ENCODE measurements at places on chromosomes 13 and 19.

GRCh38 chr19:6092329-6093286, 17.7 kb downstream of the RFX2 start:
- peak; percentile 78 for DNase-seq

- no peak for DNase-seq
These were observed 48.6 kb upstream of the ARHGEF7 start for GRCh38 chr13:111066544-111066943.

GRCh38 chr13:102346769-102347168, 55.1 kb downstream of the FGF14 start:
- no peak for DNase-seq

- DNase-seq, result no peak
These were observed 350.7 kb downstream of the LMO7 start for GRCh38 chr13:75986818-75987217.

DNA sequence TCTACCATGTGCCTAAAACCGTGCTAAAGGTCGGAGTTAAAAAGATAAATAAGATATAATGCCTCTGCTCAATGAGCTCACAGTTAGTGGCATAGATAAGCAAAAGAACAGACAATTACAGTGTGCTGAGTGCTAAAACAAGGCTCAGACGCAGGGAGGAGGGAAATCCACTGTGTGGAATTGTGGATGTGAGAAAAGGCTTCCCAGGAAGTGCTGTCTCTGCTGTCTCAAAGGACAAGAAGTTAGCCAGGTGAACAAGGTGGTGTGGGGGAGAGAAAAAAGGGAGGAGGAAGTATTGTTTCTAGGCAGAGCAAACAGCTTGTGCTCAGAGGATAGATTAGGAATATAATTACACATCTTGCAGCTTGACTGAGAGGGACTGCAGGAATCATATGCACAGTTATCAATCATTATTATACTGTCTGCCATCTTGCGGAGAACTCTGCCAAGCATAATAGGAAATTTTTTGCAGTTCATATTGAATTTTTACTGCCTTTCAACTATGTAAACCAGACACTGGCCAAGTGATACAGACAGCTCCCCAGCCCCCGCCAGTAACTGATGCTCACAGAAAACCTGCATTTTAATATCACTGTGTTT, 9.3 kb downstream of the C13orf42 start:
- no peak for DNase-seq

DNA sequence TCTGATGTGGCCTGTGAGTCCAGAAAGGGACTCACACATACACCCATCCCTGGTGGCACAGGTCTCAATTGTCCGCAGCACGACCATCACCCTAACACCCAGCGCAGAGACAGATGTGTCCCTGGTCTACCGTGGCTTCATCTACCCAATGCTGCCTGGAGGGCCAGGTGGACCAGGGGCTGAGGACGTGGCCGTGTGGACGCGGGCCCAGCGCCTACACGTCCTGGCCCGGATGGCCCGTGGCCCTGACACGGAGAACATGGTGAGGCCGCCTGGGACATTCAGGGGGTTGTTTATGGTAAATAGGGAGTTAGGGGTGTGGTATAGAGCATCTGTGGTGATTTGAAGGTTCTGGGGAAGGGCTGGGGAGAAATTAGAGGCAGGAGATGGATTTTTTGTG, 22.8 kb downstream of the MEGF8 start:
- DNase-seq, result no peak

GRCh38 chr13:27199696-27200095, 28.1 kb upstream of the USP12 start:
- DNase-seq, result no peak

DNA sequence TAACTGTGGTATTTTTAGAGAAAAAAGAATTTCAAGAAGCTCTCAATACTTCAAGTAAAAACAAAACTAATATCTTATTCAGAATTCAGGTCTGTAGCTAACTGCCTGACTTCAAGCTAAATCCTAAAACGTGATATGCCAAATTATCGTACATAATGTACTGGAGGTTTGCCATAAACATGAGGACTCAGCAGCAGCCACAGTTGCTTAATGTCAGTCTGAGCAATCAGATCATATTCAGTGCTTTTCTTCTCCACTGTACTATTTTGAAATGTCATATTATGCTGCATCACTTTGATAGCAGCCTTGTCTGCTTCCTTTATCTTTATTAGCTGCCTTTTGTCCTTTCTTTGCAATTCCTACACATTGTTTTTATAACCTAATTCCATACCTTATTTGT, 265.1 kb upstream of the EDNRB start:
- no peak for DNase-seq

DNA sequence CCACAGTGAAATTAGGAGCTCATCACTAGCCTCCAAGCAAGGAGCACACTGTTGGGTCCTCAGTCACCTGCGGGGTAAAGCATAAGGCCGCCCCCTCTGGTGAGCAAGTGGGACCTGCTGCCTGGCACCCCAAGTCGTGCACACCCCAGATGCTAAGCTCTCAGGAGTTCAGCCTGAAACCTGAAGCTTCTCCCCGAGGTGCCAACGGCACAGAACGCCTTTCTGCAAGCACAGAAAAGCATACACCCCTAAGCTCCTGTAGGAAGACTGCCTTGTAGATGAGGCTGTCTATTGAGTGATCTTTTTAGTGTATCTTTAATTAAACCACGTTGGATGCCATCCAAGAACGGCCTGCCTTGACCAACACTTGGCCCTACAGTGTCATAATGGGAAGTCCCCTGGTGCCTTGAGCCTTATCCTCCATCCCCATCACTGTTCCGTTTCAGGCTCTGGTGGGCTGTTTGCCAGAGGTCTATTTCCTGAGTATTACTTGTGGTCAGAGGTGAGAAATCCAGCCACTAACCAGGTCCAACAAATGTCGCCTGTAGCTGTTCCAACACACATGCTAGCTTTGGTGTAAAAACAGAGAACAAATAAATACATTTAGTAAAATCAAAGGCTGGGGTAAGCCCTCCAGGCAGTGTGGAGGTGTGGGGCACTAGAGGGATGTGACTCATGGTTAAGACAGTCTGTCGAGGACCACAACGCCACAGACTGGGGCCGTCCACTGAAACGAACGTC, 44.8 kb downstream of the C13orf42 start:
- DNase-seq, result peak; percentile 30

Data from heart right ventricle (tissue), 16 donors.